Fibroblast of skin of back (primary cell): ENCODE measurements at places on chromosomes 5 and 9.

DNA sequence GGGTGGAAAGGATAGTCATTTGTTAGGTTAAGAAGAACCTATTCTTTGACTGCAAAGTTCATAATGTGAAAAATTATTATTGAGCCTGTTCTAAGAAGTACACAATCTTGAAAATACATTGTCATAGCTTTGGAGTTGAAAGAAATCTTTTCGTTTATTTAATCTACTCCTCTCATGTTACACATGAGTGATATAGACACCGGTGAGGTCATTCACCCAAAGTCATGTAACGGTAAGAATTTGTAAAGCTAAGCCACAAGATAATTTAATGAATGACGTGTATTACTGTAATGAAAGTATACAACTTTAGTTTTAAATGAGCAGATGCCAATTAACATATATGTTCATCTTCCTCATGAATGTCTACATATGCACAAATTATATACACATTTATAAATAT lies 284.1 kb upstream of the PDE4D start:
- peak; percentile 32 for DNase-seq

- DNase-seq: no peak
Observed at GRCh38 chr9:84424931-84425330, 84.4 kb upstream of the SLC28A3 start.

DNA sequence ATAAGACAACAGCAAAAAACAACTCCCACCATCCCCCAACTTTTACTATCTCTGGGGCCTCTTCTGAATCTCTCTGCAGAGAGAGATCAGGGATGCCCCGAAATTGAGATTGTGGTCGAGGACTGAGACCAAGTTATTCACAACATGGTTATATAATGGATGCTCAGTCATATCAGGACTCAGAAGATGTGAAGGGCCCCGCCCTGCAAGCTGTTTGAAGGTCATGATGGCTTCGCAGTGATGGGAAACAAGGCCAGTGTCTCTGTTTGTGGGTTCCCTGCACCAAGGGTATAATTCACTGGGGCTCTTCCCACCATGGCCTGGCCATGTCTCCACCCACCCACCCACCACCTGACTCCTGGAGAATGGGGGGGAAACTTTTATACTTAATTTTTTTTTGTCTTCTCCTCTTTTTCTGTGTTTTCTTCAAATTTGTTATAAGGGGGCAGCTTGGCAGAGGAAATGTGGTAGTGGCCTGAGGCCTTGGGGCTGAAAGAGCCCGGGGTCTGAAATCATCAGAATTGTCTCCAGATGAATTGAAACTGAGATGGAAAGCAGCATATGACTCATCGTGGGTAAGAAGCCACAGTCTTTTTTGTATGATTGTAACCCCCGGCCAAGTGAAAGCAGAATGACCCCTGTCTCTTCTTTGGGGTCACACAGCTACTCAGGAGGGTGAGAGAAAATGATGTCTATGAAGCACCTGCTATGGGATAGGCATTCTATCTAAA lies 15.0 kb upstream of the TEX48 start:
- peak; percentile 53 for DNase-seq

- no peak for DNase-seq
Observed at GRCh38 chr5:89097103-89097502, 214.1 kb upstream of the MEF2C start.

- DNase-seq: peak; percentile 85
Observed at GRCh38 chr5:43039471-43040286, 440 bp downstream of the ANXA2R start.

DNA sequence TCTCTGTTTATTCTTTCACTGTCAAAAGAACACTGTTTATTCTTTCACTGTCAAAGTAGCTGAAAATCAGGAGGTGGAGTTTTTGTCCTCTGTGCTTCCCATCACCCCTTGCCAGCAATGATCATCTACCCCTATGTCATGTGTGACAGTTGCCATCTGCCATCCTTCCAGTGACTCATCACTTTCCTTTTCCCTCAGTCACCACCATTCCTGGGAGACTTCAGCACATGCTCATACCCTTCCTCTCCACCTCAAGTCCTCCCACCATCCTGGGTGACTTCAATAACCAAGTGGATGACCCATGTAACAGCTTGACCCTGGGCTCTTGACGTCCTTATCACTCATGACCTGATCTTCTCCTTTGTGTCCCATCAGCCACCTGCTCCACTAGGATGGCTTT lies 43.3 kb upstream of the RASEF start:
- peak; percentile 5 for DNase-seq

DNA sequence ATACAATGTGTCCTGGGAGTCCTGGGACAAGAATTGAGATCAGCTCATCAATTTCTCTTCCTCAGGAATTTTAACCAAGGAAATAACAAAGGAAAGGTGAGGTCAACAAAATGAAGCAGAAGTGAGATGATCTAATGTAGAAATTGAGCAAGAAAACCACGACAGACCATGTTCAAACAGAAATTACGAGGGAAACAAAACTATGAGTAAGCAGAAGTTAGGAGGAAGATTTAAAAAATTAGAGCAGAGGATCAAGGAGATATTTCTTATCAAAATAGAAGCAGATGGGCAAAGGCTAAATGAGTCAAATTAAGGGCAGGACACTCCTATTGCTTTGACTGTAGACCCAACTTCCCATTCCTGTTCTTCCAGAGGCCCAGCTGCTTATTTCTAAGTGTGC lies 97.4 kb downstream of the HINT1 start:
- no peak for DNase-seq

GRCh38 chr5:74903165-74903787 lies 37.1 kb upstream of the FAM169A start:
- no peak for DNase-seq

DNA sequence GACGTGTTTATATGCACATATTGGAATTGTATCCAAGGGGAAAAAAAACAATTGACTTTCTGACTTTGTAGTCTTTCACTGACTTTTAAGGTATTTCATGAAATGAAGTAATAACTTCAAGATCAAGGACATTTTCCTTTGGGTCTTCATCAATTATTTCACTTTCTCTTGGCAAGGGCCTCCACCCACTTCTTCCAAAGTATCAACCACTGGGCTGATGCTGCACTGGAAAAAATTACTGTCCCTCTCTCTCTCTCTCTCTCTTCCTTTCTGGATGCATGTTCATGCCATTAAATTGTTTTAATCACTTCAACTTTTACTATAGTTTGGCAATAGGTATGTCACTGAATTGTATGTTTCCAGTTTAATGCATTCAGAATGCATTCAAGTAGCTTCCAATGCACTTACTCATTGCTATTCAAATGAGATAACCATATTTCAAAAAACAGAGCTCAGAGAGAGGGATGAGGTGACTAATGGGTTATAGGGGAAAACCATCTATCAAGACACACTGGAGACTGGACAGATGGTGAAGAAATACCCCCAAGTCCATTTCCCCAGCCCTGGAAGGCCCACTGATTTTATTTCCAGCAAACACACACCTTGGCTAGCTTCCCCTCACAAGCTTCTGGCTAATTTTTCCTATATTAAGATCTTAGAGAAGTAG lies 585.3 kb downstream of the EBF1 start:
- DNase-seq: peak; percentile 93

GRCh38 chr5:124536333-124536732 lies 210.1 kb downstream of the ZNF608 start:
- peak; percentile 15 for DNase-seq

- no peak for DNase-seq
Observed at GRCh38 chr5:161258438-161258837, 288.1 kb downstream of the GABRB2 start.

GRCh38 chr5:7680260-7680659 lies 170.7 kb downstream of the CFAP90 start:
- DNase-seq: no peak

GRCh38 chr5:158513490-158514318 lies 586.0 kb downstream of the EBF1 start:
- peak; percentile 21 for DNase-seq
